ENCODE measurements at places on chromosomes 16 and 17. TPM values are rescaled to one million over a fixed set of nuclear protein-coding genes. Genes with fewer than 3 reads are reported as not detected.

DNA sequence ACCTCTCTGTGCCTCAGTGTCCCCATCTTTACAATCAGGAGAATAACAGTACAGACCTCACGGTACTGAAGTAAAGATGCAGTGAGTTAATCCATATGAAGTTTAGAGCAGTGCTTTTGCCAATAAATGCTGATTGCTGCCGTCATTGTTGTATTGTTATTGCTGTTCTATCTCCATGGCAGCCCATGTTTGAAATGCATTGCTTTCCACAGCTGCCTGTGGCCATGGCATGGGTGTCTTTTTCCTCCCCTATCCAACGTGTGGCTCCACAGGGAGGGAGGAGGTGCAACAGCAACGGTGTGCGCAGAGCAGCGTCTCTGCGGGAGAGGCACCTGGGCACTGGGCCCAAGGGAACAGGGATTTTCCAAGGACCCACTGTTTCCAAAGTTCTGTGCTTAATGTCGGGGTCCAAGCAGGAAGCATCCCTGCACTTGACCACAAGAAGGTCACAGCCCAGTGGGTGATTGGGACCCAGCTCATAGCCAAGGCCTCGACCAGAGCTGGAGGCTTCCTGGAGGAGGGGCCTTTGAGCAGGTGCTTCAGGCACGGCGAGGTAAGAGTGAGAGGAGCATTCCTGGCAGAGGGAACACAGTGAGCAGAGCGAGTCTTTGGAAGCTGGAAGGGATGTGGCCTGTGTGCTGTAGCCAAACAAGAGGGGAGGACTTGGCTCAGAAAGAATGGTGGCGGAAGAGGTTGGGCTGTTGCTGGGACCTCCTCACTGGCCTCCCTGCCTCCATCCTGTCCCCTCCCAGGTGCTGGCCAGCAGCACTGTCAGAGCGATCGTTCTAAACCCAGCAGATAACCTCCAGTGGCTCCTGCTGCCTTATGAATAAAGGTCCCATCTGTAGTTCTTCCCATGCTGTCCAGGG lies 3.9 kb downstream of the RAI1 start:
- DNase-seq, result no peak

Gene BEAN1
- 0.25 TPM for total RNA-seq

GRCh38 chr16:86761111-86762031 lies 183.0 kb downstream of the FOXL1 start:
- DNase-seq, result peak; percentile 60

DNA sequence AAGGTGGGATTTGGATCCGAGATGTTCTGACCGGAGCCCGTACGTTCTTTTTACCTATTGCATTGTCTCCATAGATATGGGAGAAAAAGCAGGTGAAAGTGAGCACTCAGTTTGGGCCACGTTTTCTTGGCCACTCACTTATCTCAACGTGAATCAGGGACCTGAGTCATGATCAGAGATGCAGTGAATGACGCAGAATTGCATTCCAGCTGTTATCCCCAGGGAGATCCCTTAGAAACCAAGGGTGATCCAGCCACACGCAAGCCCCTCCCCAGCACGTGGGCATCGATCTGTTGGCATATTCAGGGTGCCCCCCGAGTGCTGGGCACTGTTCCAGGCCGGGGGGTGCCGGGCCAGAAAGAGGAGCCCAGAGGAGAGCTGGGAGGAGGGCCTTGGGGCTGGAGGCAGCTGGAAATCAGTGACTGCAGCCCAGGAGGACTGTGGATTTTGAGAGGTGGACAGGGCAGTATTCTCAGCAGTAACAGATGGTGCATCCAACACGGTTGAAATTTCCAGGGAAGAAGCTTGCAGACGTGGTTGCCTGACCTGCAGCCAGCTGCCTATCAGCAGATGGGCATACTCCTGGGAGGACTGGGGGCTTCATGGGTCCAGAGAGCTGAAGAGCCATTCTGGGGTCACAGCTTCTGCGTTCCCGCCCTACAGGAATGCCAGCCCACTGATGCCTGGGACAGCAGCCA lies 87.2 kb upstream of the CACNG5 start:
- DNase-seq, result no peak

DNA sequence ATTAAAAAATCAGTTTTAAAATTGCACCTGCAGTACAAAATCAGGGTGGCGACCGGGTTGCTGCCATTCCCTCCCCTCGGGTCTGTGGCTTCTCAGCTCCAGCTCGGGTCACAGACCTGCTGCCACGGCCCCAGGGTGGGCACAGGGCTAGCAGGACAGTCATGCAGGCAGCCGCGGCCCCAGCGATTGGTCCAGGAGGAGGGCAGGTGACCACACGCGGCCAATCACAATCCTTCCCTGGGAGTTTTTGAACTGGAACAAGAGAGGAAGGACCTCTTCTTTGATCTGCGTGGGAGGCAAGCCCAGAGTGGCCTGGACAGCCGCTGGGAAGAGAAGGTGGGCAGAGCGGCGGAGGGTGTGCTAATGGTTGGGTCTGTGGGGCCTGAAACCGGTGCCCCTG lies 25.5 kb downstream of the CBFA2T3 start:
- DNase-seq, result no peak

Gene GNAO1
- 0.61 TPM for total RNA-seq

Data from liver (tissue), 10 donors.